ENCODE measurements at places on chromosomes 7 and 10.

GRCh38 chr10:6563731-6564130 lies 16.3 kb downstream of the PRKCQ start:
- no peak for DNase-seq

GRCh38 chr7:39540320-39540719 lies 25.9 kb upstream of the YAE1 start:
- no peak for DNase-seq

DNA sequence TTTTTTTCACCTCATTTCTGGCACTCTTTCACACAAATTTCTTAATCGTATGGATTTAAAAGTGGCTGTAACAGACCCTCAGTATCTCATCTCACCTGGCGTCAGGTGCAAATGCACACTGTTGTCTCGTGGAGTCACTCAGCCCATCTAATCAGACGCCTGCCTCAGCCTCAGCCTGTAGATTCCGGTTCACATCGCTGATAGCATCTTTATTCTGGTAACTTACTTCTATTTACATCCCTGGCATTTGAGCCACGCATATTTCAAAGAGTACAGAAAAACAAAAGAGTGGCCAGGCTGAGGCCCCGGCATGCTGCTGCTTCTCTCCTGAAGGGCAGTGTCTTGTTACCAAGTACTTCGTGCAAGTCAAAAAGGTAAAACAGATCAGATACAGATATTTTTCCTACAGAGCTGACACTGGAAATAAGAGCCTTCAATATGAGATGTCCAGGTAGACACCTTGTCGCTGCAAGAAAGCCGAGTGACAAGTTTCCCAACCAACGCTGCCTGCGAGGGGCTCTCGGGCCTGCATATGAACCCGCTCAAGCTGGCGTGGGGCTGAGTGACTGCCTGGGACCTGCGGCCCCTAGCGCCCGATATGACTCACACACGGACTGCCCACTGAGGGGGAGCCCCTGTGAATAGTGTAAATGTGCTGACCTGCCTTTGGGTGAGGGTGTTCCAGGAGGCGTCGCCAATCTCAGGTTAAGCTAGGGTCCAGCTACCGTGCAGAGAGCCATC lies 4.3 kb downstream of the VIPR2 start:
- no peak for DNase-seq

DNA sequence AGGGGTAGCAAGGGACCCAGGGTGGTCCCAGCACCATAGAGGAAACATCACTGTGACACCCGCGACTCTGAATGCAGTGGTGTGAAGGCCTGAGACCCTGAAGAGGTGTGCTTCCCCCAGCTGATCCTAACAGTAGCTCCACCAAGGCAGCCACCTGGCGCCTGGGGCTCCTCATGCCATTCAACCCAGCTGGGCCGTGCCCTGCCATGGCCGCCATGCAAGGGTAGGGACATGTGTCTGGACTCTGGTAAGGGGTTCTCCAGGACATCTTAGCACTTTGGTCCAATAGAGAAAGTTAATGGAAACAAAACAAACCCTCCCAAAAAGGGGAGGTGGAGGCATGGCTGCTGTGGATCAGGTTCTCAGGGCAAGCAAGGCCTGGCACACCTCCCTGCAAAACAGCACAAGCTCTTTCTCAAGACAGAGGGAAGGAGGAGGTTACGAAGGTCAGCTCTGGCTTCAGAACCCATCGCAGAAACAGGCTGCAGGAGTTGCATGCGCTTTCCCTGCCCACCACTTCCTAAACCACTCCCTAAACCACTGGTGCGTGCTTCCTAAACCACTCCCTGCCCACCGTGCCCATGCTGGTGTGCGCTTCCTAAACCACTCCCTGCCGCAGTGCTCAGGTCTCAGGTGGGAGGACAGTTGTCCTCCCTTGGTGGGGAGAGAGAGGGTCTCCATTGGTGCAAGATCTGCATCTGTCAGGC lies 108.7 kb downstream of the LARP4B start:
- DNase-seq: no peak

- no peak for DNase-seq
These were observed 54.6 kb downstream of the HTR5A start for GRCh38 chr7:155124706-155125105.

DNA sequence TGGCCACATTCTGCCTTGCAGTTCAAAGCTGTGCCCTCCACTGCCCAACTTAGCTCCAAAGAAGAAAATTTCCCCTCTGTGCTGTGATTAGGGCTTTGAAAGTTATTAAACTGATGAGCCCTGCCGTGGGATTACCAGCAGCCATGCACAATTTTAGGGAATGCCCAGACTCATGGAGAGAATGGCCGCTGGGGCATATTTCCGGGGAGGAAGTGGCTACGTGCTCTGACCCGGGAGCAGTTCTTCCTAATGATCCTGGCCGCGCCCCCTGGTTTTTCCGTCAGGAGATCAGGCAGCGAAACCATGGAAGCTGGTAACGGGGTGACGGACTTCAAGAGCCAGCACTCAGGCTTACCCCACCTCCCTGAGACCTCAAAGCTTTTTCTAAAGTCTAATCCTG lies 365.5 kb upstream of the PFKP start:
- no peak for DNase-seq

DNA sequence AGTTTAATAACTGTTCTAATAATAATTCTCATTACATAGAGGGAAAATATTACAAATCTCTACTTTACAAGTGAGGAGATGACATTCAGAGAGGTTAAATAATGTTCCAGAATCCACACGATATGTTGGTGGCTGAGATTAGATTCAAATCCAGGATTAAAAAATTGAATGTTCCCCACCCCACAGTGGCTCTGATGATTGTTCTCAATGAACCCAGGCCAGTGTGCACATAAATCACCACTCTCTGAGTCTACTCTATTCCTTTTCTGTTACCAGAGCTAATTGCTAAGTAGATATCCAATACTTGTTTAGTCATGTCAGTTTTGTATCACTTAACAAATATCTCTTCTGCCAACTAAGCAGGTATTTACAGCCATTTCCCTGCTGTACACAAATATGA lies 281.0 kb downstream of the ABCA13 start:
- no peak for DNase-seq

DNA sequence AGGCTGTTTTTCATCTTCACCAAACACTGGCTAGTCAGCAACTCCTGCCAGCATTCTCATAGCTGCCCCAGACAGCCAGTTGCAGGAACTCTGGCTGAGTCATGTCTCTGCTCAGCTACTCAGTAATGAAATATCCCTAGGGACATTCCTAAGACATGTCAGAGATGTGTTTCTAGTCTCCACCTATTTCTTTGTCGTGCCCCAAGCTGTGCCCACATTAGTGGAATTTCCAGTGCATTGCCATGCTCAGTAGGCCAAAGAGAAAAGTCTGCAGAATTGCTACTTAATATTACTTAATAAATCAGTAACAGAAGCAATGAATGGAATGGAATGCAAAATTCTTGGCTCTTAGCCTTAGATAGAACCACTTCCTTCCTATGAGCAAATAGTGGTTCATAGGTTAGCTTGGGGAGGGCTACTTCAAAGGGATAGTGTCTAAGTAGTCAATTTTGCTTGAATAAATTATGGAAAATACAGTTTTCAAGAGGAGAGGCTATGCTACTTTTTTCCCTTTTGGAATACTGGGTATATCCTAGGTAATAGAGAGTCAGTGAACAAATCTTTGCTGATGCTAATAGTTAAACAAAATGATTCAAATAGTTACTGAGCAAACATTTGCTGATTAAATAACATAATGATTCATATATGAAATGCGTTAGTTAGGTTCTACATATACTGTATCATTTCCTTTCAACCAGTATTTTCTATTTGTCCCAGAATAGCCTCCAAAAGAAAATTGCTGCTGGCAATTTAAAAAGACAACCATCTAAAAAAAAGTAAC lies 23.6 kb upstream of the SEMA3C start:
- DNase-seq: no peak

- DNase-seq: no peak
These were observed 9.9 kb downstream of the VIM start for GRCh38 chr10:17237915-17238444.

GRCh38 chr10:7515439-7515838 lies 104.6 kb upstream of the SFMBT2 start:
- DNase-seq: no peak

DNA sequence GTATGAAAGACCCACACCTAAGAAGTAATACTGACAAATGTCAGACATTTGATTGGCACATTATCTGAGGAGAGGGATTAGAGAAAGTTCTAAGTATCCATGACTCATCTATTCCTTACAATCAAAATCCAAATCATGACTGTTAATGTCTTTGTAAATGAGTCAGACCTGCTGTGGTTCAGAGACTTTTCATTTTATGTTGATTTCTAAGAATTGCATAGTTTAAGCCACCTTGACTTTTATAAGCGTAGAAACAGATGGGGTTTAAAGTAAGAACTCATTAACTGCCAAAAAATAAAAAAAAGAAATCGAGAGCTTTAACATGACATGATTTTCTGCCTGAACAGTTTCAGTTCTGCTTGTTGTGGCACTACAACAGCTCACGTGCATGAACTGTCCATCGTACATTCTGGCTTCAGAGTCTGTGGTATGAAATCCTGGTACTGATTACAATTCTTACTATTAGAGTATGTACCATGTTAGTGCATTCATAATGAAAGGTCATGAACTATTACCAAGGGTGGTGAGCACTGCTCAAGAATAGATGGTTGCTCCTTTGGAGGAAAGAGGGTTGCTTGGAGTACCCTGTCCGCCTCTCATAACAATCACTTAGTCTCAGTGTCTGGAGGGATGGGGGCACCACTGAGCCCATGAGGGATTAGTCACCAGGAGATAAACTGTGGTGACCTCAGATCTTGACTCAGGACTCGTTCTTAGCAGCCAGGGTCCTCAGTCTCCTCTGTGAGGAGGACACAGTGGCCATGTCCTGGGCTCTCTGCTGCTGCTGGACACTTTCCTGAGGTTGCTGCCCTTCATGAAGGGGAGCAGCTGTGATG lies 42.2 kb downstream of the ACSM6 start:
- DNase-seq: no peak

DNA sequence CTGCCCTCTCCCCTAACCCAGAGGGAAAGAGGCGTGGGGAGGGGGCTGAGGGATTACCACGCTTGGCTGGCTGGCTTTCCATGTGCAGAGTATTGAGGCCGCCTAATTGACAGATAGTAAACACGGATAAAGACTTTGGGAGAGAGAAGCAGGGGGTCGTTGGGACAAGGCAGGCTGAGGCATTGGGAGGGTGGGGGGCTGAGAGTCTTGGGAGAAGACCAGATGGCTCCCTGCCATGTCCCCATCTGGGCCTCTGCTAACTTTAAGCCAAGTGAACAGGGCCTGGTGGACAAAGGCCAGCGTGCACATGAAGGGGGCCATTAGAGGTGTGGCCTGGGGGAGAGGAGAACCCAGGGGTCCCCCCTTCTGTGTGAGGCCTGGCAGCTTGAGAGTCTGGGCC lies 55.4 kb upstream of the MXI1 start:
- DNase-seq: no peak

DNA sequence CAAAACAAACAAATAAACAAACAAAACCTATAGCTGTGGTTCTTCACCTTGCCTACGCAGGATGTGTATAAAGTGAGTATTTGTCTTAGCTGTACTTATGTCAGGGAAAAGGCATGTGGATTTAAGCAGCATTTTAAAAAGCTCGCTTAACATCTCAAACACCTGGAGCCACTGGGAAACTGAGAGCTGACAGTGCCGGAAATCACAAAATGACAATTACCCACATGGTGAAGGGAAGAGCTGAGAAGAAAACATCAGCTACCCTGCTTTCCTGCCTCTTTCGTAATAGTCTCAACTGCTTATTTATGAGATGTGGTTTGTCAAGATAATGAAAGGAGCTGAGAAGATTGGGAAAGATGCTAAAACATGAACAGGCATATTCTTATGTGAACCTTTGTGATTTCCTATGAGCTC lies 31.1 kb upstream of the MSMB start:
- DNase-seq: no peak

- no peak for DNase-seq
These were observed 20.3 kb downstream of the ACSM6 start for GRCh38 chr10:95214369-95214768.

DNA sequence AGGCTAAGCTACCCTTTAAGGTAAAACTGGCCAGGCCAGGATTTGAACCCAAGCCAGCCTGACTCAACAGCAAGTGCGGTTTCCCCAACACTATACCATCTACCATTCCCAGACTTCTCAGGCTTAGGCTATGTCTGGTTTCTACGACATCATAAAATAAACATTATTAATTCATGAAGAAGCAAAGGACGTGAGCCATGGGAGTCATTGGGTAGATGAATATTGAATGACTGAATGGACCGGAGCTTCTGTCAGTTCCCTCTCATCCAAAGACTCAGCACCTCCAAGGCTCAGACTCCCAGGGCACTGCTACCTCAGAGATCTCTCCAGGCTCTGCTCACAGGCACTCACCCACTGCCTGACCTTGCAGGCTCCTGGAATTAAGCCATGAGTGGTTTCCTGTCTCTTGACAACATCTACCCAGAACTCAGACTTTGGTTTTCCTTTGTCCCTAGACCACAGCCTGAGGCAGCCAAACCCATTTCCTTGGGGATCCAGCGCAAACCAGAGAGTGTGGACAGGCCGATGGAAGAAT lies 64.6 kb upstream of the STEAP1B start:
- DNase-seq: no peak

GRCh38 chr7:3895341-3896116 lies 594.5 kb downstream of the SDK1 start:
- DNase-seq: no peak

DNA sequence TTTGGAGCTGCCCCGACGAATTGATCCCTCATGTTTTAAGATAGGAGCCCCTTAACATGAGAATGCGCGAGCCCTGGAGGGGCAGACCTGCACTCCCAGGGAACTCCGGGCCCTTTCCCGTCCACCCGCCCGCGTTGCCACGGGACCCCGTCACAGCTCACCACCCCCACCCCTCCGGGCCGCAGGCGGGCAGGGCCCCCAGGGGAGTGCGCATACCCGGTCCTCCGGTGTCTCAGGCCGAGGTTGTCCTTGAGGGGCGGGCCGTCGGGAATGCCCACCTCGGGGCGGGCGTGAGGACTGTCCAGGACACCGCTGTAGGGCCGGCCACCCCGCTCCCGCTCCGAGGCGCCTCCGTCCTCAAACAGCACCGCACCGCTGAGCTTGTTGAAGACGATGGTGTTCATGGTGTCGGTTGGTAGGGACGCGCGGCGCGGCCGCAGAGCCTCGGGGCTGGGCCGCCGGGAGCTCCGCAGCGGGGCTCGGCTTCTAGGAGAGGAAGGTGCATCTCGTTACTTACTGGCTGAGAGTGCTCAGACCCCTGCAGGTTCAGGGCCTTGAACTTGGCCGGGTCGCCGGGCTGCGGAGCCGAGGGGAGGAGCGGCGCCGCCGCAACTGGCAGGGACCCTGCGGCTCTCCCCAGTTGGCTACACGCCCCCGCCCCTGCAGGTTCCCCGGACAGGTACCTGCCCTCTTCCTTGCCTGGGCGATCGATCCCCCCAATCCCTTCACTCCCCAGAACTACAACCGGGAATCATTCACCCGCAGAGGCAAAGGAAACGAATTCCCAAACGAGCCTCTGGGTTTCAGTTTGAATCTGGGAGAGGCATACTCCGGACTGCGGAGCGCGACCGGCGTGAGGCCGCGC lies 2.4 kb downstream of the MKX start:
- DNase-seq: peak; percentile 34

DNA sequence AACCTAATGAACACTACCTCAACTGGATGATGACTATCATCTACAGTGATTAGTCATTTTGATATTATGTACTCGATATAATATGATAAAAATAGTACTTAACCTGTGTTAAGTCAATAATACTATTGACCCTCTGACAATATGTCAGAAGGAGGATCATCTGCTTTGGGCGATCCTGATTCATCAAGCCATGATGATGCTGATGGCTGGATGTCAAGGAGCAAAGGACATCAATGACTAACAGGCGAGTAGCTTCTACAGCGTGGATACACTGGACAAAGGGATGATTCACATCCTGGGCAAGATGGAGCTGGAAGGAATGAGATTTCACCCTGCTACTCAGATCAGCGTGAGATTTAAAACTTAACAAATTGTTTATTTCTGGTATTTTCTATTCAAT lies 94.4 kb upstream of the SKAP2 start:
- DNase-seq: no peak

Data from activated CD8-positive, alpha-beta memory T cell treated with anti-CD3 and anti-CD28 coated beads, Interleukin-2, amount 50 U/mL, for 4 hours (primary cell).